ENCODE measurements at places on chromosomes 2 and 18.

- DNase-seq, result no peak
Measured at GRCh38 chr18:75124991-75125381, 84.0 kb downstream of the PTGR3 start.

DNA sequence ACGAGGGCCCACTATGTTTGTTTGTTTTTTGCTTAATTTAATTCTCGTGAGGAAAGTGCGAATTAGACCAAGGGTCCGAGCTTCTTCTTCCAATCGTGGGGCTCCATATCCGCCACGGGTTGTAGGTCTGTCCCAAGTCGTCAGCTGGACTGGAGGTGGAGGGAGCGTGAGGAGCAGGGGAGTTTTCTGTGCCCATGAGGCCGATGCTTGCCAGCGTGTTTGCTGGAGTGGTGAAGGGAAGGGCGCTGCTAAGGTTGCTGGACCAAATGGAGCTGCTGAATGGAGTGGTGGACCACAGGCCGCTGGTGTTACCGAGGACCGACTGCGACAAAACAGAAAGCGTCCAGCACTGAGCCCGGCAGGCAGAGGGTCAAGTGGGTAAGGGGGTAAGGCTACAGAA lies 43.7 kb downstream of the ZAP70 start:
- DNase-seq, result no peak

GRCh38 chr2:62406573-62407043 lies 99.4 kb downstream of the TMEM17 start:
- DNase-seq, result no peak

GRCh38 chr18:27803957-27804356 lies 373.0 kb downstream of the CDH2 start:
- no peak for DNase-seq

- DNase-seq, result no peak
Measured at GRCh38 chr18:13453714-13454113, 235.2 kb downstream of the LDLRAD4 start.

DNA sequence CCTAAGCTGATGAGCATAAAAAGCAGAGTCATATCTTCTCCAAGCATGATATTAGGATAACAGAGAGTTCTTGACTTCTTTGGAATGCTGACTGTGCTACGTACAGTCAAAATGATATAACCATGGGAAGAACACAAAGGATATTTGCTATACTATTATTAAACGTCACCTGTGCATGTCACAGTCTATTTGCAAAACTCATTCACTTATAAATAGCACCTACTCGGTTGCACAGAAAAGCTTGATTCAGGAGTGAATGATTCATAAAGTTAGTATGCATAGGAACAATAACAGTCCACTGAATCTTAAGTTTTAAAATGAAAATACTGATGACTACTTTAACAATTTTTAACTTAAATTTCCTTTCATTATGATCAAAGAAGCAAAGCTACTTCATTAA lies 83.3 kb downstream of the SP3 start:
- no peak for DNase-seq

- no peak for DNase-seq
Measured at GRCh38 chr2:45869165-45869501, 217.7 kb downstream of the PRKCE start.

DNA sequence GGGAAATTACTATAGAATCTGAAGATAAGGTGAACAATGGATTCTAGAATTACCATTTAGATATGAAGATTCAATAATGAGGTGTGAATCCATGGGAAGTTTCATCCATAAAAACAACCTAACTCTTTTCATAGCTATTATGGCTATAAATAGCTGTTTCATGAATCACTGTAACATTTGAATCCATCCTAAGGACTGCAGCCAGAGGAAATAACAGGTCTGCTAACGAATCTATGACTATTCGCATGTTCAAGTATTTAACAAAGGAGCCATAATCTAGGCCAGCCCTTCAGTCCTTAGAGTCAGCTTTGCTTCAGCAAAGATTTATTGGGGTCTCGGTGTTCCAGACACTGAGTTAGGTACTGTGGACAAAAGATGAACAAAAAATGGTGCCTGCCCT lies 87.1 kb downstream of the MYOM1 start:
- no peak for DNase-seq
